ENCODE measurements at places on chromosomes 3 and 15.

DNA sequence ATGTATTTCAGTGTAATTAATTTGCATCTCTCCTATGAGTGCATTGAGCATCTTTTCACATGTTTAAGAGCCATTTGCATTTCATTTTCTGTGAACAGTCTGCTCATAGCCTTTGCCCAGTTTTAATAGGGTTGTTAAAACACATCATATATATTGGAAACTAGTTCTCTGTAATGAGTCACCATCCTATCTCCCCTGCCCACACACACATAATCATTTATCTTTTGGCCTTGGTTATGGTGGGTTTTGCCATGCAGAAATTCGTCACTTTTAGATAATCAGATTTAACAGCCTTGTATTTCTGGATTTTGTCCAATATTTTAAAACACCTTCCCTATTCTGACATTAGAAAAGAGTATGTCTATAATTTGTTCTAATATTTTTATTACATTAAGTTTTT is 11.9 kb upstream of the CHRM5 start:
- DNase-seq, result no peak

GRCh38 chr15:69891606-69892005 is 206.1 kb downstream of the TLE3 start:
- no peak for DNase-seq

GRCh38 chr3:127457094-127457475 is 133.4 kb downstream of the TPRA1 start:
- no peak for DNase-seq

GRCh38 chr3:101642441-101642840 is 34.5 kb downstream of the ZBTB11 start:
- no peak for DNase-seq

DNA sequence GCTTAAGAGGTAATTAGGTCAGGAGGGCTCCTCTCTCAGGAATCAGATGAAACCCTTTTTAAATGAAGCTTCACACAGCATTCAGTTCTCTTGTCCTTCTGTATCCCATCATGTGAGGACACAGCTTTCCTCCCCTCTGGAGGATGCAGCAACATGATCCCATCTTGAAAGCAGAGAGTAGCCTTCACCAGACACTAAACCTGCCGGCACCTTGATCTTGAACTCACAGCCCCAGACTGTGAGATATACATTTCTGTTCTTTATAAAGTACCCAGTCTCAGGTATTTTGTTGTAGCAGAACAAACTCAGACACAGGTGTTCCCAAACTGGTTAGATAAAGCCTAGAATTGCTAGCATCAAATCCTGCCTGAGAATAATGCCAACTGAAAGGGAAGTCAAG is 83.7 kb upstream of the PRICKLE2 start:
- no peak for DNase-seq

GRCh38 chr3:81884791-81885190 is 123.3 kb upstream of the GBE1 start:
- DNase-seq, result no peak

DNA sequence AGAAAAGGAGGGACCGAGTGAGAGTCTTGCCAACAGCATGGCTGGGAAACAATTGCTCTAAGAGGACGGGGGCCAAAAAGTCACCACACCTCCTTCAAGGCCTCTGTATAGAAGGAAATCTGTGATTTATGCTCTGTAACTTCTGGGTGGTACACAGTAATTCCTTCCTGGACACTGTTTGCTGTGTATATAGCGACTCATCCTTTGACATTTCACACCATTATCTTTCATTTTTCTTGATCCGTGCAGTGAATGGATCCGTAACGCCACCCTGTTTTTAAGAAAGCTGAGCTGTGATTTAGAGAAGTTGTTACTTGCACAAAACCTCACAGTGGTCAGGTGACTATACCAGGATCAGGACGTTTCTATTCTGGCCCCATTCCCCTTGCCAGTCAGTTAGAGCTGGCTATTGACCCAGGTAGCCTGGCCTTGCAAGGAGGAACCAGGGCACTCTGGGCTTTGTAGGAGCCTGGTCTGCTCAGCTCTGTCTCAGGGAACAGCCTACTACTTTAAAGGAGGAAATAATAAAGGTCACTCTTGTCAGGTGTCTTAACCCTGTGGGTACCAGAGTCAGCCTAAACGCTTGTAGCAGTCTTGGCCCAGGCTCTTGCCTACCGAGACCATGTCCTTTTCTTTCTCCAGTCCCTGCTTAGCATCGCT is 86.5 kb upstream of the MYZAP start:
- DNase-seq, result no peak

- no peak for DNase-seq
Observed at GRCh38 chr3:101945980-101946379, 96.7 kb downstream of the NFKBIZ start.

GRCh38 chr15:22954798-22955543 is 25.2 kb downstream of the CYFIP1 start:
- DNase-seq, result no peak

Measured in stimulated activated CD4-positive, alpha-beta T cell treated with anti-CD3 and anti-CD28 coated beads, Interleukin-1b, Interleukin-23, amount 100 ng/mL, for 24 hours (primary cell).